Muscle of leg (tissue), 16 donors: ENCODE measurements at places on chromosomes 4 and X.

- DNase-seq = no peak
- H3K36me3 ChIP-seq = peaks cover 18% of the 10 kb centered on the region
- peaks cover 8% of the 10 kb centered on the region for H3K4me1 ChIP-seq
Measured at GRCh38 chr4:3339577-3339976, 46.8 kb downstream of the RGS12 start.

GRCh38 chrX:19677121-19677520 lies 161.8 kb upstream of the MAP3K15 start:
- H3K27ac ChIP-seq = no peak overlapping the region
- peaks cover 7% of the 10 kb centered on the region for H3K27me3 ChIP-seq
- no peak overlapping the region for H3K4me3 ChIP-seq
- H3K4me1 ChIP-seq = peaks cover 3% of the 10 kb centered on the region

DNA sequence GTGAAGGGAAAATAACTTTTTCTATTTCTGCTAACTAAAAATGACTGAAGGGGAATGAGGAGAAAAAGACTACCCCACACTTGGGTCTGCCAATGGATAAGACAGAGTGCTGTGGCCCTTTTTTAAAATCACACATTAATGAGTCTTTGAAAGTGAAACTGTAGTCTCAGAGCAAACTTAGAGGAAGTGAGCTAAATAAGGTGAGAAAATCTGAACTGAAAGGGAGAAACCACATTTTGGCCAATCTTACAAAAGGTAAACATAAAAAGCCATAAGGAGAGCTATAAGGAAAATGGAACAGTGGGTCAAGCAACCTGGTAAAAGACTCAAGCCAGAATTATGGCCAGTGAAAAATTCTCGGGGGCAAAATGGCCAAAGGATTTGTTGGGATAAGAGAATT lies 755.1 kb upstream of the IGFBP7 start:
- no peaks in the 10 kb centered on the region for H3K27me3 ChIP-seq
- H3K4me3 ChIP-seq = no peak overlapping the region
- DNase-seq = no peak
- H3K36me3 ChIP-seq = no peaks in the 10 kb centered on the region
- H3K4me1 ChIP-seq = no peaks in the 10 kb centered on the region

- H3K4me3 ChIP-seq = no peak overlapping the region
- no peaks in the 10 kb centered on the region for H3K4me1 ChIP-seq
- no peaks in the 10 kb centered on the region for H3K27me3 ChIP-seq
- H3K36me3 ChIP-seq = no peaks in the 10 kb centered on the region
- no peak overlapping the region for H3K27ac ChIP-seq
- no peak for DNase-seq
Measured at GRCh38 chr4:95318483-95318882, 230.3 kb downstream of the UNC5C start.
